CD14-positive monocyte (primary cell): ENCODE measurements at places on chromosomes 7 and 10. TPM values are rescaled to one million over a fixed set of nuclear protein-coding genes. Genes with fewer than 3 reads are reported as not detected.
A peak's percentile ranks its signal among the peaks of the same experiment; 100 is the strongest.

DNA sequence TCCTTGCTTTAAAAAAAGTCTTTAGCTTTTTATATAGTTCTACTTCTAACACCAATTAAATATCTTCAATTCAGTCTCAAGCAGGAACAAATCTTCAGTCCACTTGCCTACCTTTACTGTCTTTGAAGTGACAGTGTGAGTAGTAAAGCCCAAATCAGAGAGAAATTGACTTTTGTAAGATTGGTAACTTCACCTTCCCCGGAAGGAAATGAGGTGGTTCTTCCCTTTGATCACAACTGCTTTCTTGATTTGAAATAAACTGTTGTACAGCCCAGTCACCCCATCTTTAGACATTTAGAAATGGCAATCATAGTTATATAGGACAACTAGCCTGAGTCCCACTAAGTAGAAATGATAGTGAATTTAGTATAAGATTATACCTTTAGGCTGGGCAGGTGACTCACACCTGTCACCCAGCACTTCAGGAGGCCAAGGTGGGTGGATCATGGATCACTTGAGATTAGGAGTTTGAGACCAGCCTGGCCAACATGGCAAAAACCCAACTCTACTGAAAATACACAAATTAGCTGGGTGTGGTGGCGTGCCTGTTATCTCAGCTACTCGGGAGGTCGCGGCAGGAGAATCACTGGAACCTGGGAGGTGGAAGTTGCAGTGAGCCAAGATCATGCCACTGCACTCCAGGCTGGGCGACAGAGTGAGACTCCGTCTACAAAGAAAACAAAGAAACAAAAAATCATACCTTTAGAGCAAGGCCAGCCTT lies 4.7 kb downstream of the FAS start:
- H3K27me3 ChIP-seq = no peaks in the 10 kb centered on the region
- peaks cover 47% of the 10 kb centered on the region for H3K4me1 ChIP-seq
- H3K36me3 ChIP-seq = no peaks in the 10 kb centered on the region
- H3K4me3 ChIP-seq = no peak overlapping the region
- DNase-seq = no peak

DNA sequence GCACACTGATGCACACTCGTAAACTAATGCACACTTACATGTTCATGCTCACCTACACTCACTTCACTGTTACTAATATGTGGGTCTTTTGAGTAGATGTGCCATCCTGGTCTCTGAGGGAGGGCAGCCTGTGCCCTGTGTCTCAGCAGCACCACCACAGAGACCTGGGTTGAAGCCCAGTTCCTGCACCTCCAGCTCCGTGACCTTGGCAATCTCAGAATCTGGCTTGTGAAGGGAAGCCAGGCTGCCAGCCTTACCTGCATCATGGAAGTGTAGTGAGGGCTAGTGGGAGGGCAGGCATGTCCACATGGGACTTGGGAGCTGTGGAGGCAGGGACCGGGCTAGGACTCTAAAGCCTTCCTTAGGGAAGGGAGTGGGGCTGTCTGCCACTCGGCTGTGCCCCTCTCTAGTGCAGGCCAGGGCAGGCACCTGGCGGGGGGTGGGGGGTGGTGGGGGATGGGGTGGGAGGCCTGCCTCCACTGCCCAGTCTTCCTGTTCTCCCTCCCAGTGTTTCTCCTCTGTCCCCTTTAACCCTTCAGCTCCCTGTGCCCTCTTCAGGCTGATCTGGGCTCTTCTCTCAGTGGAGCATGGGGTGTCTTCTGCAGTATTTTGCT lies 8.1 kb downstream of the ADCY1 start:
- H3K27ac ChIP-seq = no peak overlapping the region
- H3K27me3 ChIP-seq = peaks cover 3% of the 10 kb centered on the region
- H3K4me3 ChIP-seq = no peak overlapping the region
- DNase-seq = no peak
- H3K36me3 ChIP-seq = no peaks in the 10 kb centered on the region

DNA sequence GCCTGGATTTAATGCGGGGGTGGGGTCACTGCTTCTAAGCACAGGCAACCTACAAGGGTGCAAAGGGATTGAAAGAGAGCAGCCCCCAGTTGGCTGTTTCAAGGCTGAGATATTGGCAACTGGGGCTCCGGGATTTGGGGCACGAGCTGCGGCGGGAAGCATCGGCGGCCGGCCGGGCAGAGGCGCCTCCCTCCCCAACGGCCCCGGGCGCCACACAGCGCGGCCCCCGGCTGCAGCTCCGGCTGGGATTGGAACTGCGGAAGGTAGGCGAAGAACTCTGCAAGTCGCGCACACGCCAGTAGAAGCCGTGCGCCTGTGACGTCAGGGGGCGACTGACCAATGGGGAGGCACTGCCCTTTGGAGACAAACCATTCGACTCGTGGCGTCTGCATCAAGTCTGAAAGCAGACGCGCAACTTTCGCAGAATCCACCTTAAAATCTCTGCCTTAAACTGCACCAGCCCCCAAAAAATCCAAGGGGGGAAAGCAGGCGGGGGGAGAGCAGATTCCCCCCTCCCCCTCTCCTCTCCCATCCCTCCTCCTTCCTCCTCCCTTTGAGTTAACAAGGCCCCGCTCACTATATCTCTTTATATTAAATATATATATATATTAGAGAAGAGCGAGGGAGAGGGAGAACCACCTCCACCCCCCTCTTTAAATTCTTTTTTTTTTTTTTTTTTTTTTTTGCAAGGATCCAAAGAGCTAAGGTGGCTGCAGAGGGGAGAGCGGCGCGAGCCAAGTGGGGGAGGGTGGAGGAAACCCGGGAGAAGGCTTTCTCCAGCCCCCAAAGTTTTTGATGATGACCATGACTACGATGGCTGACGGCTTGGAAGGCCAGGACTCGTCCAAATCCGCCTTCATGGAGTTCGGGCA lies at the start of gene DLX6:
Gene DLX6, plus strand, starts transcription at position 371 of the 872 bp plus-strand sequence. Its CDS starts 425 bp downstream, at position 796.
- no peaks in the 10 kb centered on the region for H3K4me1 ChIP-seq
- DNase-seq = no peak
- H3K27me3 ChIP-seq = peaks cover 94% of the 10 kb centered on the region

- no peak overlapping the region for H3K27ac ChIP-seq
- DNase-seq = no peak
- no peaks in the 10 kb centered on the region for H3K4me1 ChIP-seq
- H3K4me3 ChIP-seq = no peak overlapping the region
- no peaks in the 10 kb centered on the region for H3K27me3 ChIP-seq
- H3K36me3 ChIP-seq = peaks cover 59% of the 10 kb centered on the region
Observed at GRCh38 chr10:27541796-27542729, 38.0 kb downstream of the RAB18 start.

- no peak overlapping the region for H3K27ac ChIP-seq
- no peak for DNase-seq
- H3K36me3 ChIP-seq = no peaks in the 10 kb centered on the region
- no peak overlapping the region for H3K4me3 ChIP-seq
- no peaks in the 10 kb centered on the region for H3K4me1 ChIP-seq
- no peaks in the 10 kb centered on the region for H3K27me3 ChIP-seq
Observed at GRCh38 chr7:149370790-149371189, 90.1 kb downstream of the ZNF777 start.

DNA sequence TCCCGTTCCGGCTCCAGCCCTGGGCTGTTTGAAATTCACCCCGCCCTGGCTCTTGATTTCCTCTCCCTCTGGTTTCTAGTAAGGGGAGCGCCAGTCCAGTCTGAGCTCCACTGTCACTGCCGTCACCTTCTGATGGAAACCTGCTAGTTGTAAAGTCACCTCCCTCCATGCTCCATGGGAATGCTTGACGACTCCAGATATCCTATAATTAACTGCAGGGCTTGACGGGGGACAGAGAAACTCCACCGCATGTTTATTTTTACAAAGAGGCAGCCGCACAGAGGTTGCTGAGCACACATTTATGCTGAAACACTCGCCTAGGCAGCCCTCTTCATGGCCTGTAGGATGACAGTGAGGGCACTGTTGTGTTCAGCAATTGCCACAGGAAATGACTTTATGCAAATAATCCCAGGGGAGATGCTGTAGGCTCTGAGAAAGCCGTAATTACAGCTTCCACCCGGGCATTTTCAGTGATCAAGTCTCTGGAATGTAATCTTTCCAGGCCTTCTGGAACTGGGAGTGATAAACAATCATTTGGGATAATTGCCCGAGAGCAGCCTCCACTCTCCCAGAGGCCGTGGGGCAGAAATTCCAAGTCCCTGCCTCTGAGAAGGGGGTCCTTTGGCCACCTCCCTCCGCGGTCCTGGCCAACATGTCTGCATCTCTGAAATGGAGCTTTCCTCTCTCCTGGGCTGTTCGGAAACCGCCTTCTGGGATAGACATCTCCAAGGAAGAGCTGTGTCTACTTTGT lies 300.5 kb downstream of the KLF6 start:
- peaks cover 39% of the 10 kb centered on the region for H3K4me1 ChIP-seq
- H3K36me3 ChIP-seq = no peaks in the 10 kb centered on the region
- peak overlapping the region; percentile 45 for H3K4me3 ChIP-seq
- no peak overlapping the region for H3K27ac ChIP-seq
- DNase-seq = no peak

DNA sequence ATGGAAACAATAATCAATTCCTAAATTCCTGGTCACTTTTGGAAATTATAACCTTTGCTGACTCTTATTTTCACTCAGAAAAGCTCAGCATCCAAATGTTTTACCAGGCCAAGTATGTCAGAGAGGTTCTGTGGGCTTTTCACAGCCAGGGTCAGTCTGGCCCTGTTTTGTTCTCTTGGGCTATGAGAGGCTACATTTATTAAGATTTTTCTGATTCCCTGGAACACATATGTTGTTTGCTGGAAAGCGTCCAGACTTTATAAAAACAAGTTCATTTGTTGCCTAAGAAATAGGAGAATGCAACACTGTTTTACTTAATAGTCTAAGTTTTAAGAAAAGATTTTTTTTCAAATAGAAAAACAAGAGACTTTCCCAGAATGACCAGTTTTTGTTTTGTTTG lies 238.4 kb upstream of the PLXDC2 start:
- DNase-seq = no peak
- H3K36me3 ChIP-seq = no peaks in the 10 kb centered on the region
- H3K4me3 ChIP-seq = no peak overlapping the region
- no peaks in the 10 kb centered on the region for H3K27me3 ChIP-seq
- H3K4me1 ChIP-seq = no peaks in the 10 kb centered on the region

Gene ATOH7
- polyA plus RNA-seq = not detected in 2 replicates

- H3K27me3 ChIP-seq = peaks cover 20% of the 10 kb centered on the region
- no peaks in the 10 kb centered on the region for H3K36me3 ChIP-seq
- no peaks in the 10 kb centered on the region for H3K4me1 ChIP-seq
- DNase-seq = no peak
Observed at GRCh38 chr7:27108390-27109127, 6.1 kb upstream of the HOXA2 start.

GRCh38 chr7:138008588-138009349 lies 6.9 kb upstream of the CREB3L2 start:
- H3K36me3 ChIP-seq = no peaks in the 10 kb centered on the region
- H3K4me3 ChIP-seq = no peak overlapping the region
- no peaks in the 10 kb centered on the region for H3K4me1 ChIP-seq
- no peak overlapping the region for H3K27ac ChIP-seq
- H3K27me3 ChIP-seq = no peaks in the 10 kb centered on the region
- DNase-seq = peak; percentile 55

DNA sequence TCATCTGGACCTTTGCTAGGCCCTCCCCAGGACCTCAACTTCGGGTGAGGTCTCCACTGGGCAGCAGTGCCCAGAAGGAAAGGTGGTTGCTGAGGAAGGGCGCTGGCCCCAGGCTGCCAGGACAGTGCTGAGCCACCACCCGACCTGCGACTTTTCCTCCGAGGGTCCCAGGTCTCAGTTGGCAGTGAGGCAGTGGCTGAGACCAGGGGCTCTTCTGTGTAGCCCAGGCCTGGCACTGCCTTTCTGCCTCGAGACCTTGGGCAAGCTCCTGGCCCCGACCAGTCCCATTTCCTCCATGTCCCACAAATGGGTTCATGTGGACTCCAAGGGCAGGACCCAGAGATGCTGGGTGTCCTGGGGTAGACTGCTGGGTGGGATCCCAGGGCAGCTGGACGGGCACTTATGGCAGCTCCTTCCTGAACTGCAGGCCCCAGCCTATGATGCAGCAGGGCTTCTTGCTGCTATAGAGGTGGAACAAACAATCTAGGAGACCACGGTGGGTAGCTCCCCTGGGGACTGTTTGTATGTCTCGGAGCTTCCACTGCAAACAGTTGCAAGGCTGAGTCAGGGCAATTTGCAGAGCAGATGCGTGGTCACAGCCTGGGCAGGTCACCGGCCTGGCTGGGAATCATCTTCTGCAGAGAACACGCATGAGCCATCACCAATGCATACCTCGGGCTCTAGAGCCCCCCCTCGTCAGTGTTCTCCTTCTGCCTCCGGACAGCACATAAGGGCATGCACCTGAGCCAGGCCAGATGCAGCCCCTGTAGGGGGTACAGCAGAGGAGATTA lies 17.9 kb upstream of the LRRC18 start:
- H3K36me3 ChIP-seq = peaks cover 100% of the 10 kb centered on the region
- H3K4me3 ChIP-seq = no peak overlapping the region
- H3K4me1 ChIP-seq = no peaks in the 10 kb centered on the region
- no peak overlapping the region for H3K27ac ChIP-seq

Gene HDAC9
- polyA plus RNA-seq = 44.2 TPM

DNA sequence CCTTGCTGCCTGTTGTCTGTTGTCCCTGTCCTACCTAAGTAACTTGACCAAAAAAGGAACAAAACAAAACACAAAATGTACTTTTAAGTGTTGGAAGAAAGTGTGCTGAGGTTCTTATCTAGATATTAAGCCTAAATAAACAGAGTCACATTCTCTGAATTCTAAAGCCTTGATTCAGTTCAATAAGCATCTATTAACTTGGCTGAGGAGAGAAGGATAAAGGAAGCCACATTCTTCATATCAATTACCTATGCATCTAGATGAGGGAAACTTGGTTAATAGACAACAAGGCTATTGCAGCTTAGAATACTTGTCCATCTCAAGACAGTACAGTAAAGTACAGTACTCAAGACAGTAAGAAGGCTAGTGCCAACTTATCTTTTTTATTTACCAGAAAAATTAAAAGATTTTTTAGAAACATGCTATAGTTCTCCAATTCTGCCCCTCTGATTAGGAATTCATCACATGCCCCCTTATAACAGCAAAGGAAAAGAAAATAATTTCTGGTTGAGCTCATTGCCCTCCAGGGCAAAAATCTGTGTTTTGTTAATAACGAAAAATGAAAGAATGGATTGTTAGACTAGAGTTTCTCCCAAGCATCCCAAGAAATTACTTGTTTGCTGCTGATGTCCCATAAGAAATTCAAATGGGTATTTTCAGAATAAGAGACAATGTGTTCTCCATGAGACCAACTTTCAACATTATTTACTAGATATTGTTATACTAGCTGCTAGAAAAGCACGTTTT lies 546.5 kb upstream of the SEMA3D start:
- no peak for DNase-seq
- no peak overlapping the region for H3K27ac ChIP-seq
- H3K27me3 ChIP-seq = no peaks in the 10 kb centered on the region
- H3K4me1 ChIP-seq = no peaks in the 10 kb centered on the region
- H3K36me3 ChIP-seq = no peaks in the 10 kb centered on the region
- no peak overlapping the region for H3K4me3 ChIP-seq
